ENCODE measurements at places on chromosomes 1 and 21. TPM values are rescaled to one million over a fixed set of nuclear protein-coding genes. Genes with fewer than 3 reads are reported as not detected.

AGMAT gene
- total RNA-seq, result 15.7 TPM

FAM131C gene
- total RNA-seq, result 2.4 TPM

GPR37L1 gene
- not detected for total RNA-seq

ABCG1 gene
- 16.3 TPM for total RNA-seq

LRRN2 gene
- total RNA-seq, result not detected

SPATA45 gene
- total RNA-seq, result not detected

FCGR3B gene
- total RNA-seq, result not detected

ADORA3 gene
- total RNA-seq, result not detected

TCHHL1 gene
- not detected for total RNA-seq

IGSF9 gene
- total RNA-seq, result not detected

FALEC gene
- not detected for total RNA-seq

SORT1 gene
- total RNA-seq, result 3.9 TPM

KIF14 gene
- total RNA-seq, result 25.1 TPM

HUNK gene
- 0.23 TPM for total RNA-seq

SPRR2F gene
- not detected for total RNA-seq

FCER1A gene
- not detected for total RNA-seq

RRAGC gene
- total RNA-seq, result 24.4 TPM
